ENCODE measurements at places on chromosomes 7 and 10. TPM values are rescaled to one million over a fixed set of nuclear protein-coding genes. Genes with fewer than 3 reads are reported as not detected.

The HMX2 gene
- total RNA-seq = not detected

The SERPINE1 gene
- total RNA-seq = 2,576 TPM

The PDE1C gene
- total RNA-seq = 13.0 TPM

The HGF gene
- 211 TPM for total RNA-seq

The RELN gene
- total RNA-seq = 94.7 TPM

The ADCY1 gene
- total RNA-seq = 0.56 TPM

The TBXAS1 gene
- total RNA-seq = 0.19 TPM

The AASS gene
- total RNA-seq = 30.2 TPM

The ASZ1 gene
- total RNA-seq = not detected

The CPA2 gene
- total RNA-seq = not detected

The CYP3A7 gene
- not detected for total RNA-seq

The TMEM236 gene
- under 0.01 TPM for total RNA-seq

The VPS26A gene
- total RNA-seq = 43.1 TPM

The TSPAN15 gene
- total RNA-seq = 1.7 TPM

The RAB18 gene
- 59.8 TPM for total RNA-seq

The MRLN gene
- total RNA-seq = not detected

The NME8 gene
- not detected for total RNA-seq

The NPC1L1 gene
- total RNA-seq = under 0.01 TPM

The ADCYAP1R1 gene
- 0.19 TPM for total RNA-seq

The SVIL gene
- total RNA-seq = 57.5 TPM

The HOXA4 gene
- not detected for total RNA-seq

The MCM10 gene
- total RNA-seq = 1.4 TPM

Measured in regular cardiac myocyte (primary cell).